ENCODE measurements at places on chromosomes 16 and 17.

- DNase-seq, result no peak
Observed at GRCh38 chr17:77604973-77605313, 353.6 kb upstream of the TNRC6C start.

GRCh38 chr16:49013727-49014080 lies 267.9 kb downstream of the CBLN1 start:
- no peak for DNase-seq

GRCh38 chr17:76207275-76208059 lies 32.8 kb downstream of the RNF157 start:
- no peak for DNase-seq

DNA sequence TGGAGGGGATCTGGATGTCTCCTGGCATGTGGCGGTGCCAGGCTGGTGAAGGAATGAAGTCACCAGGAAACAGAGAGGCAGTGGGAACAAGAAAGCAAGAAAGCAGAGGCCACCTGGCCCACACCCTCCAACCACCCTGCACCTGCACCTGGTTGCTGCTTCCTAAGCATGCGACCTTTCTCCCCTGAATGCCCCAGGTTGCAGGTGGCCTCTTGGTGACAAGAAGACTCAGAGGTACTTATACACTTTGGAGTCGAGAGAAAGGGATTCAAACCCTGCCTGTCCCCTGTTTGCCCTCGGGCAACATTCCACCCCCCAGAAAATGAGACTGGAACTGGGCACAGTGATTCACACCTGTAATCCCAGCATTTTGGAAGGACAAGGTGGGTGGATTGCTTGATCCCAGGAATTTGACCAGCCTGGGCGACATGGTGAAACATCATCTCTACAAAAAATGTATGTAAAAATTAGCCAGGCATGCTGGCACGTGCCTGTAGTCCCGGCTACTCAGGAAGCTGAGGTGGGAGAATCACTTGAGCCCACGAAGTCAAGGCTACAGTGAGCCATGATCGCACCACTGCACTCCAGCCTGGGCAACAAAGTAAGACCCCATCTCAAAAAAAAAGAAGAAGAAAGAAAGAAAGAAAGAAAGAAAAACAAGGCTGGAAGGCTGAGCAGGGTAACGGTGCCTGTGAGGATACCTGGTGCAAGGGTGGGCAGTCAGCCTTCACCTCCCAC lies 34.6 kb upstream of the TNRC6C start:
- no peak for DNase-seq

DNA sequence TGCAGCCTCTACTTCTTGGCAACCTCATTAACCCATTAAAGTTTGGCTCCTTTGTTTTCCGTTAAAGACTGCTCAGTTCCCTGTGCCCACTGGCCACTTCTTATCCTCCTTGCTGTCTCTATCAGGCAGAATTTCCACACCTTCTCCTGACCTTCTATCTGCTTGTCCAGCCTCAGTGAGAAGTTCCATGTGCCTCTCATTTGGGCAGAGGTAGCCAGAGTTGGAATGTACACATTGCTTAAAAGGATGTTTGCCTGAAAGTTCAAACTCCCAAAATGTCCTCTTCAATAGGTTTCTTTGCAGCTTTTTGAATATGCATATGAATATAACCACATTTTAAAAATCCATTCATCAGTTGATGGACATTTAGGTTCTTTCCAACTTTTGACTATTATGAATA lies 47.0 kb downstream of the HSD17B2 start:
- no peak for DNase-seq

DNA sequence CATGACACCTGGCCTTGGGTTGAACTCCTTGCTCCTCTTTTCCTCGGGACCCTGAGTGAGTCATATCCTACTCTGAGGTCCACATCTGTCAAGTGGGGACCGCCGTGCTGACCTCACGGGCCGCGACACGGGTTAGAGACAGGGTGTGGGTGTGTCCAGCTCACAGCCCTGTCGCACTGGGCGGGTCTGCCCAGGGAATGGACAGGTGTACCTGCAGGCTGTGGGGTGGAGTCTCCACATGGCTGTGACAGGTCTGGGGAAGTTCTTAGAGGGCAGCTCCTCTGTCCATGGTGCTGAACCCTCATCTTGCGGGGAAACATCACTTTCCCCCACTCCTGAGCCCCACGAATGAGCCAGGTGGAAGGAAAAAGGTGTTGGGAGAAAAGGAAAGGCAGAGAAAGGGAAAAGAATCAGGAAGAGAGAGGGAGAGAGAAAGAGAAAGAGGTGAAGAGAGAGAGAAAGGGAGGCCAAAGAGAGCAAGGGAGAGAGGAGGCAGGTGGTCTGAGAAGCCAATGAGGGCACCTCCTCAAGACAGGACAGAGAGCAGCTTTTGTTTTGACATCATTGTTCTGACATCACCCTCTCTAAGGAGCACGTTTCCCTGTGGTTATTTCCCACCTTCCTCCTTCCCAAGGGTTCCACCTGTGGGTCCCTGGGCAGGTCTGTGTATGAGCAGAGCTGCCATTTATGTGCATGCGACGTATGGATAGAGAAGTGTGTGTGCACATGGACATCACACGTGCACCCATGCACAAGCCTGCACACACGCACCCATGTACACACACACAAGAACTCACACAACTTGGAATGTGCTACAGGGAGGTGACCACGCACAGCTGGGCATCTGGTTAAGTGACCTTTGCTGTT lies 32.6 kb upstream of the CBFA2T3 start:
- no peak for DNase-seq

DNA sequence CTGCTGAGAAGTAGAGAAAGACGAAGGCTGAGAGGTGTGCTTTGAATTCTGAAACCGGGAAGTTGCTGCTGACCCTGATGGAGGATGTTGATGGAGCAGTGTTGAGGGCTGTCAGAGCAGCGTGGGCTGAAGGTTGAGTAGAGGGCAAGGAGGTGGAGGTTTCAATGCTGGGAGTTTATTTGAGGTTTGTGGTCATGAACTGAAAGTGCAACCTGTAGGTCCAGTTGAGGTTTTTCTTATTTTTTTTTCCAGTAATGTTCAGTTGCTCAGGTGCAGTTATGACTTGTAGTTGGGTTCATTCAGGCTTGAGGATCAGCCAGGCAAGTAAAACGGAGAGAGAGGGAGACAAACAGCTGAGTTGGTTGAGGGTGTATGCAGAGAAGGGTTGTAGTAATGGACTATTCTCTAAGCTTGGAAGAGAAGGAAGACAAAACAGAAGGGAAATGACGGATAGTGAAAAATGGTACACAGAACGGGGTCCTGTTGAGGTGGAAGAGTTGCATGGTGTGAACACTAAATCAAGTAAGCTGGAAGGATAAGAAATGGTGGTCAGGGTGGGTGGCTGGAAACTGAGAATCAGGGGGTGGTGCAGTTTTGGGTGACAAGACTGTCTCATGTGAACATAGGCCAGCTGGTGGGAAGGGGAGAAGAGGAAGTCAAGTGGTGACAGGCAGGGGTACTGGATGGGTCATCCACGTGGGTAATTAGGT lies 8.7 kb upstream of the UBE2G1 start:
- DNase-seq, result no peak

DNA sequence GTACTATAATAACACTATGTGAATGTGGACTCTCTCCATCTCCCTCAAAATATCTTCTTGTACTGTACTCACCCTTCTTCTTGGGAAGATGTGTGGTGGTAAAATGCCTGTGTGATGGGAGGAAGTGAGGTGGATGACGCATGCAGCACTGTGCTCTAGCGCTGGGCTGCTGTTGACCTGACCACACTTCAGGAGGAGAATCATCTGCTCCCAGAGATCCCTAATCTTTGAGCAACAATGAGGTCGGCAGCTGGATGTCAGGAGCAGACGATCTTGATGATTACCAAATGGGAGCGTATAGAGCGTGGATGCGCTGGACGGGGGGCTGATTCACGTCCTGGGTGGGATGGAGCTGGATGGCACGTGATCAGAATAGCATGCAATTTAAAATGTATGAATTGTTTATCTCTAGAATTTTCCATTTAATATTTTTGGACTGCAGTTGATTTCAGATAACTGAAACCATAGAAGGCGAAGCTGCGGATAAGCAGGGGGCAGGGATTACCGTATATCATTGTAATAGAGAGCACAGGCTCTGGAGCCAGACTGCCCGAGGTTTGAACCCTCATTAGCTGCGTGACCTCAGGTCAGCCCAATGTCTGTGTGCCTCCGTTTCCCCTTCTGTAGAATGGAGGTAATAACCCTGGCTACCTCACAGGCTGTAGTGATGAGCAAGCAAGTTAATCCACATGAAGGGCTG lies 23.7 kb upstream of the CYLD start:
- no peak for DNase-seq
